NCI-H460 (cell line): ENCODE measurements at places on chromosomes 11 and 22. TPM values are rescaled to one million over a fixed set of nuclear protein-coding genes. Genes with fewer than 3 reads are reported as not detected.
A peak's percentile ranks its signal among the peaks of the same experiment; 100 is the strongest.

DNA sequence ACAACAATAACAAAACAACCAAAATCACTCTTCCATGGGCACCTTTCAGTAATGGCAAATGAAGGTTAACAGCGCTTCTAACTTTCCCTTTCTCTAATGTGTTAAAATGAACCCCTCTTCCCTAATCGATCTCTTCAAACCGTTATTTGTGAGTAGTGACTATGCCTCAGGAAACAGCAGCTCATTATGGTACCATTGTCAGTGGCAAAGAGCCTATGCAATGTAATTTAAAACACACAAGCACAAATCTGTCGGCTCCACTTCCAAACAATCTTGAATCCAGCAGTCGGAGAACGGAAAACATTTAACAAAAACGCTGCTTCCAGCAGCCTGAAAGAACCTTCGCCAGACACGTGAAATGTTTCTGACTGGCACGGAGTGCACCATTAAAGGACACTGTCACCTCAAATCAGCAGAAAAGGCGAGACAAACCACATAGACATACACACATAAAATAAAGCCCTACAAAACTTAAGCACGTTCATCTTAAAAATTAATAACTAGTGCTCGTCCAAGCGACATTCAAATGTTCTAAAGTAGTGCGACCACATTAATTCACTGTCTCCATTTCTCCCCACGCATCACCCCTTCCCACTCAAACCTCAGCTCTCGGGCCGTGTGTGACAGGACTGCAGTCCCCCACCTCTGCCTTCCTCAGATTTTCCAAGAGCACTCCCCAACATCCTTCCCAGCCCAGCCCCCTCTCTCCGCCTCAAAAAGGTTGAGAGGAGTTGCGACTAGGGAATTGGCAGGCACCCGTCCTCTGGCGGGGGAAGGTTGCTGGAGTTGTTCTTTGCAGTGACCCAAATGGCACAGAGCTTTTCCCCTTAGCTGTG is 748 bp downstream of the RAB30 start:
- DNase-seq = no peak

- DNase-seq = no peak
These were observed 25.7 kb upstream of the TPBGL start for GRCh38 chr11:75214843-75215242.

Gene BIRC3
- total RNA-seq = 1.6 and 2.0 TPM in 2 replicates

- DNase-seq = no peak
These were observed 997.8 kb upstream of the CHORDC1 start for GRCh38 chr11:91220476-91221202.

GRCh38 chr22:36934418-36935312 is 21.2 kb downstream of the CSF2RB start:
- no peak for DNase-seq

GRCh38 chr11:104625246-104625645 is 273.0 kb downstream of the CASP12 start:
- DNase-seq = no peak

Gene CHRM1
- total RNA-seq = not detected in 2 replicates

Gene RTL10
- 12.7 and 13.0 TPM in 2 replicates for total RNA-seq

- no peak for DNase-seq
These were observed 9.3 kb downstream of the TOLLIP start for GRCh38 chr11:1300121-1300520.

Gene NRXN2
- total RNA-seq = 0.05 TPM in 1 of 2 replicates, not detected in the other

Gene TESMIN
- total RNA-seq = 3.9 and 5.1 TPM in 2 replicates

DNA sequence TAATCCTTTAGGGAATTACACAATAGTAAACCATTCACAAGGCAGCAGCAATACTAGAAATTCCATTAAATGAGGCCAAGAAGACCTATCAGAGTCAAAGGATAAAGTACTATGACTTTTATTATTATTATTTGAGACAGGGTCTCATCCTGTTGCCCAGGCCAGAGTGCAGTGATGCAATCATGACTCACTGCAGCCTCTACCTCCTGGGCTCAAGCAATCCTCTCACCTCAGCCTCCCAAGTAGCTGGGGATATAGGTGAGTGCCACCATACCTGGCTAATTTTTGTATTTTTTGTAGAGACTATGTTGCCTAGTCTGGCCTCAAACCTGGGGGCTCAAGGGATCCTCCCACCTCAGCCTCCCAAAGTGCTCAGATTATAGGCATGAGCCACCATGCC is 51.8 kb downstream of the TTC28 start:
- DNase-seq = no peak

DNA sequence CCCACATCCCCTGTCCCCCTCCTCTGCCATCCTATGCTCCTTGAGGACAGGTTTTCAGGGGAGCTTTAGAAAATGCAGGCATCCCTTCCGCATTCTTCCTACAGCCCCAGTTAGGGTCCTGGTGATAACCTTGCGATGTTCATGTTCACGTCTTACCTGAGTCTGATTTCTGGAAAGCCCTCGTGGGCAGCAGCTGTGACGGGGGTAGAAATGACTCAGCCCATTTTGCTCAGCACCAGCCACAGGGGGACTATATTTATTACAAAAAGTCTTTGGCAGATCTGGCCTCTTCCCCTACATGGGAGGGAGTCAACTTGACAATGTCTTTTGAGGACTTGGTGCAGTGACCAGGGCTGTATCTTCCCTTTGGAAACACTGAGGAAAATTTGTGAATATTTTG is 12.3 kb downstream of the PKNOX2 start:
- no peak for DNase-seq

Gene APLNR
- total RNA-seq = not detected in 2 replicates

DNA sequence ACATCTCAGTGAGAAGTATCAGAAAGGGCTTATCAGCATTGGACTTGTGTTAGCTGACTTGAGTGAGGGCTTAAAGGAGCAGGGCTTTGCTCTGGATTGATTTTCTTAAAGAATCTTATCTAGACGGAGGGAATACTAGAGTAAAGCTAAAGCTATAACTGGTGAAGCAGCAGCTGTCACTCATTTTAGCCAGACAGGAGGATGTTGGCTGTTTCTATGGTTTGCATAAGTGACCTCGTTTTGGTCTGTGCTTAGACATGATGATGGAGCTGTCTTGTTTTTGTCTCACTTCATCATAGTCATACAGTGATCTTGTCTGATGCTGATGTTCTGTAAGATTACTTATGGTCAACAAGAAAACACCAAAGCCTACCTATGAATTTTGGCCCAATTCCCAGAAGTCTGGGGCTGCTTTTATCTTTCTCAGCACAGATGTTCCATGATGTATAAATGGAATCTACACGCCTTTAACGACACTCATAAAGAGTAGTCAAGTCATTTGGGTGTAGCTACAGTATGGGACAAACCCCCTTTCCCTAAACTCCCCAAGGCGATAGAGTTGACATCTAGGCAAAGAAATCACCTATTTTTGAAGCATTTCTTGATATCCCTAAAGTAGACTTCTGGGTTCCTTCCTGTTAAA is 77.5 kb upstream of the UCP3 start:
- DNase-seq = no peak

Gene TUBA8
- 0.45 and 2.0 TPM in 2 replicates for total RNA-seq

Gene CTSW
- total RNA-seq = not detected in 2 replicates

DNA sequence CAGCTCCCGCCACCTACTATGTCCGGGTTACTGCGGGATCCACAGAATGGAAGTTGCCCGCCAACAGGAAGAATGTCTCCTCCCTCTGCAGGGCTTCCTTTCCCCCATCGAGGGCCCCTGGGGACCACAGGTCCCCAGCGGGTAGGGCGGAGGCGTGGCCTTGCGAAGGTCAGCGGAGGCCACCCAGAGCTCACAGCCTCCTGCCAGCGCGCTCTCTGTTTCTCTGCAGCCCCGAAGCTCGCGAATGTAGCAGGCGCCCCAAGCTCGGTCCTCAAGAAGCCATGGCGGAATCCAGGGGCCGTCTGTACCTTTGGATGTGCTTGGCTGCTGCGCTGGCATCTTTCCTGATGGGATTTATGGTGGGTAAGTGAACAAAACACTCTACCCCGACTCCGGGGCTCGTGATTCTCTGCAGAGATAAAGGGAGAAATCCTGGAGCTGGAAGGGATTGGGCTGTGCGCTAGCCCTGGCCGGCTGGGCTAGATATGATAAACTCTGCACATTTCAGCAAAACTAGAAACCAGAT is at the start of gene NAALAD2:
Gene NAALAD2 (plus strand): TSS at position 186 of the 526 bp plus-strand sequence. CDS start 96 bp downstream, at position 282.
- no peak for DNase-seq

DNA sequence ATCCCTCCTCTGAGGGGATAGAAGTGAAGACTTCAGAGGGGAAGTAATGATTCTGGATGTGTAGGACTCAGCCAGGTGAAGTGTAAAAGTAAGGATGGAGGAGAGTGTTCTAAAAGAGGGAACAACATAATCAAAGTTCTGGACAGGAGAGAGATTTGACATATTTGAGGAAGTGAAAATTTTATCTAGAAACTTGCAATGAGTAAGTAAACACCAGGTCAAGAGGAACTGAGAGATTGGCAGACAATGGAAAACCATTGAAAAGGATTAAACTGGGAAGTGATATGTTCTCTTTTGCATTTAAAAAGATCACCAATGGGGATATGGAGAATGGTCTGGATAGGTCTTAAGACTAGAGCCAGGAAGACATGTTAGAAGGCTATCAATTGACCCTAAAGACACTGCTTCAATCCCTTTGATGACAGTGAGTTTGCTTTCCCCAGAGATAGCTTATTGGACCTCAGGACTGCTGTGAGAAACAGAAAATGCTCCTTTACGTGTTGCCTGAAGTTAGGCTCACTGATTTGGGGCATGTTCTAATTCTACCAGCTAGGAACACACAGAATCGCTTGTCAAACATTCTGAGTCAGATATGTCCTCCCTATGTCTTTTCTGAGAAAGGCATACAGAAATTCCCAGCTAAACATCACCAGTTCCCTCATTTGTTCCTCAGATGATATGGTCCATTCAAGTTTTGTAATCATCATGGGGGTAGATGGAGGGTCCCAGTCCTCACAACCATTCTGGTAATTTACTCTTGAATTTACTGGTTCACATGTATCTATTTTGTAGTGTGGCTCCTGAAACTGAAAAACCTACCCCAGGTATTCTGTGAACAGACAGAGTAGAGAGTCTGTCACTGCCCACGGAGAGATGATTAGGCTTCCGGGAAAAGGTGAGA is 144.9 kb downstream of the MAML2 start:
- DNase-seq = no peak

DNA sequence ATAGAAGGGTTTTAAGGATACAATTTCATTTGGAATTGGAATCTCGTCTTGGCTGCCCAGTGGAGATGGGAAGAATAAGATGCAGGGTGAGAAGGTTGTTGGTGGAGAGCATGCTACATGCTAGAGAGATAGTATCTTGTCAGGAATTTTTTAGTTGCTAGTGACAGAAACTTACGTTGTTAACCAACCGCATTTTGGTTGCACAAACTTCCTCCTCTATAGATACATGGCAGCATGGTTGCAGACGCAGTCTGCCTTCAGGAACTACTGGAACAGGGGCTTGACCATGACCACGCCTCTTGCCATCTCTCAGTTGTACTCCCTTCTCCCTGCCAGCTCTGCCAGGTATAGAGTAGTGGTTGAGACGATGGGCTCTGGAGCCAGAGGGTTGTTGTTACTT is 13.5 kb upstream of the CCDC90B start:
- no peak for DNase-seq

DNA sequence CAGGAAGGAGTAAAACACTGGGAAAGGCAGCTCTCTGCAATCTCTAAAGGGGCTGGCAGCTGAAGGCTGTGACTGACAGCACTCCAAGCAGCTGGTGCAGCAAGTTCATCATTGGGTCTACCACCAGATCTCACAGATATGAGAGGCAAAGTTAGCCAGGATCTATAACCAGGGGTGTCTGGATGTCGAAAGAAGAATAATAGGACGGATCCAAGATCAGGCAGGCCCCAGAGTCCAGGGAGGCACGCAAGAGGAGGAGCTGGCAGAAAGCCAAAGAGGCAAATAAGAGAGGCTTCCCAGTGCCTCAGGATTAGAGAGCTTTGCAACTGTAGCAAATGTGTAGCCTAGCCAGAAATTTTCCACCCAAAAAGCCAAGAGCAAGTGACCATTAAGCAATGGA is 77.1 kb downstream of the RBMXL2 start:
- no peak for DNase-seq

DNA sequence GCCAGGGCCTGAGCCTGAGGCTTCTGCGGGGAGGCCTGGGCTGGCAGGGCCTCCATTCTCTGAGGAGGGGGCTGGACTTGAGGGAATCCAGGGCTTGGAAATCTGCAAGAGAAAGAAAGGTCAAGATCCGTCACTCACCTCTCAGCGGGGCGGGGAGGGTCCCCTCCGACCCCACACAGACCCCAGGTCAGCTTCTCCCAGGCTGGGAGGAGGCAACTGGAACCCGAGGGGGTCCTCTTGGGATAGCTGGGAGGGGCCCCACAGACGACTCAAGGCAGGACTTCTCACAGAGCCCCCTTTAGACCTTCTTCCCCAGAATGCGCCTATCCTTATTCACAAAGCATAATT is 11.0 kb downstream of the TNKS1BP1 start:
- no peak for DNase-seq

- no peak for DNase-seq
These were observed 122.7 kb downstream of the EFCAB6 start for GRCh38 chr22:43689356-43689755.

Gene AKIP1
- total RNA-seq = 41.0 and 41.5 TPM in 2 replicates

DNA sequence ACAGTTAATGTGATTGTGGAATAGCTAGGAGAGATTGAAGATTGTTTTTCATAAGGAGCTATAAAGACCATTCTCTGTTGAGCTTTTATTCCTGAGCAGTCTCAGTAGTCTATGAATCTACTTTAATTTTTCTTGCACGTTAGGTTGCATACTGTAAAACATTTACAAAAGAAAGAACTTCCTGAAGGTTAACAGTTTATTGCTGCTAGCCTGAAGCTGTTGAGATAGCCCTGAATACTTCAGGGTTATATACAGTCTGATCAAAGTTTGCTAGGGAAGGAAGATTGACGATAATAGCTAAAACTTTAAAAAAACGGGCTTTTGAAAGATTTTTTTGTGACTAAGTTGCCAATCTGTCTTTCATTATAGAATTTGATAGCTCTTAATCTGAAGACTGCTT is 64.8 kb downstream of the PPP6R3 start:
- DNase-seq = no peak

Gene MSANTD2
- total RNA-seq = 5.1 and 8.0 TPM in 2 replicates

Gene DDTL
- 0.84 TPM in 1 of 2 replicates, not detected in the other for total RNA-seq

GRCh38 chr22:19840955-19841640 is 13.6 kb downstream of the GNB1L start:
- DNase-seq = no peak

DNA sequence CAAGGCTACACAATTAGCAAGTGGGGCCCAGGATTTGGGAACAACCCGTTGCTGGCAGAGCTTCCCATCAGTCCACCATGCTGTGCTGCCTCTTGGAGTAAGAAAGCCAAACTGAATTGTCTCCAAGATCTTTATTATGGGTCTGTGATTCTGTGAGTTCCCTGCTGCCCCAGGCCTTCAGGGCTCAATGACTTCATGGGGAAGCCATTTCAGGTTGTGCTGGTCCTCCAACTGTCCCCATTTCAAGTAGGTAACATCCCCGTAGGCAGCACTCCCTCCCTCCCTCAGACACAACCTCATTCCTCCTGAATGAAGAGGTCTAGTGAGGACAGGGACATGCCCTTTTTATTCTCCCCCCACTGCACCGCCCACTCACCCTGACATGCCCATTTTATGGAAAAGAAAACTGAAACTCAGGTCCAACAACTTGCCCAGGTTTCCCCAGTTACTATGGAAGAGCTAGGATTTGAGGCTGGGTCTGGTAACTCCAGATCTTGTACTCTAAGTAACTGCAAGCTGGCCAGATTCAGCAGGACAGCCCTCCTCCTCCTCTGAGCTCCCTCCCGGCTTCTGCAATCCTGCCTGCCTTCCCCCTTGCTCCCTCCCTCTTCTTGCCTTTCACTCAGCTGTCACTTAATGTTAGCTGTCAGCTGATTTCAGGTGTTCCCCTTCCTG is 8.2 kb upstream of the YWHAH start:
- DNase-seq = no peak

GRCh38 chr11:100739666-100740065 is 52.6 kb downstream of the ARHGAP42 start:
- peak; percentile 9 for DNase-seq
